ENCODE measurements at places on chromosomes 2 and 18.

DNA sequence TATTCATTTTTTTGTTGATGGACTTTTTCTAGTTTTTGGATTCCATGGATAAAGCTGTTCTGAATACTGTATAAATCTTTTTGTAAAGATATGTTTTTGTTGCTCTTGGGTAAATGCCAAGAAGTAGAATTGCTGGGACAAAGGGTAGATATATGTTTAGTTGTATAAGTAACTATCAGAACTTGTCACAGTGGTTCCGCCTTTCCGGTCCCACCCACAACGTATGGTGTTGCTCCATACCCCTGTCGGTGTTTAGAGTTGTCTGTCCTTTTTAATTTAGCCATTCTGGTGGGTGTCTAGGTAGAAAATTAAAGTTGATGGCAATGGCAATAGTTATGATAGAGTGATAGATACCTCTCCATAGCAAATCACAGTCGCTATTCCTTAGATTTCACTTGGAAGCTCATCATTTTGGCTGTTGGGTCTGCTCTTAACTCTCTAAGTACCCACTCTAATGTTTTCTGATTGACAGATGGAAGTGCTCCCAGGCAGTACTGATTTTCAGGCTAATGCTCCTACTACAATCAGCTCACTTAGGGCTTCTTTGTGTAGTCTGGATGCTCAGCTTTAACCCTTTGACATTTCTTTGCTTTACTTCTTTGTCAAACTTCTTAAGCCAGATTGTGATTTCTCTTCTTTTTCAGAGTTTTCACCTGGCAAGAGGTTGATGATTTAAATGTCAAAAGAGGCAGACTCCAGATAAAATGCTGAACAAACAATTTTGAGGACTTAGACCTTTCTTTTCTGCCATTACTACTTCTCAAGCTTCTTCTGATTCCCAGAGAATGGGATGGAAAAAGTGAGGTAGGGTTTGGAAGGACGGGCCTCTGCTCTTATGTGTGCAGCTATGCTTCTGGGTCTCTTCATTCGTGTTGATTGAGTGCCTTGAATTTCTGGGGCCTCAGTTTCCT, 156.4 kb downstream of the AQP4 start:
- DNase-seq: no peak

DNA sequence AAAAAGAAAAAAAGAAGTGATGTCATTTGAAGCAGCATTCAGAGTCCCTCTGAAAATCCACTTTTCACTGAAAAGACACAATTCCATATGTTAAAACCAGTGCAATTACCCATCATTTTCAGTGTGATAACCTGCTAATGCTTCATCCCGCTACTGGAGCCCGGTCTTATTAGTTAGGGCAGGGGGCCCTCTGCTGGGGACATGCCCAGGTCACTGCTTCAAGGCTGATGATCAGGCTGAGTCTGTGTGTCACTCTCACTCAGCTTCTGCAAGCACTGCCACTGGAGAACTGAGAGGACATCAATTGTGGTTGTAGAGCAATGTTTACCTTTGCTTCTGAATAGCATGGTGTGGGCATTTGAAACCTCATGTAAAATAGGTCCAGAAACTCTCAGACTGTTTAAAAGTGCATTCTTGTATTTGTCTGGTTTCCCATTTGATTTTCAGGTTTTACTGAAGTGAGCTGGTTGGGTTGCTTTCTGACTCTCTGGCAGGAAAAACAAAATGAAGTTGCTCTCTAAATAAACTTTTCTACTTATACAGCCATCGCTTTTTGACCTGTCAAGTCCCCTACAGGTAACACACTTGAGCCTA, 49.2 kb upstream of the NXPH2 start:
- DNase-seq: peak; percentile 15

DNA sequence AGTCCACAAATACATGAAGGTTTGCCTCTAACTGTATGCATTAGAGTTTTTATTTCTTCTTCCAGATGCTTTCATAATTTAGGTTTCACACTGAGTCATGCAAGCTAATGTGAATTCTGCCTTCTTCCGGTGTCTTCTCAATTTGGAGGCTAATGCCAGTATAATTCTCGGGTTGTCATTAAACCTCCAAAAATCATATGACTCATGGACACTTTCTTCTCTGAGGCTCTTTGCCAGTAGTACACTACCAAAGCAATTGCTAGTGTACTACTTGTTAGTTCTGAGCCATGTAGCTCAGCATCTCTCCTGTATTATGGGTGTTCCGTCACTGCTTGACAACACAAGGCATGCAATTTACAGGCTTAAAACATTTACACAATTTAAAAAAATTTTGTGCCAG, 137.1 kb downstream of the VWC2L start:
- DNase-seq: peak; percentile 8

- DNase-seq: no peak
These were observed 9.9 kb downstream of the SLC66A2 start for GRCh38 chr18:79941473-79942119.
